ENCODE measurements at places on chromosomes 1 and 21.

GRCh38 chr1:3026581-3027391 lies 5.5 kb downstream of the ACTRT2 start:
- no peak for DNase-seq
- no peaks in the 10 kb centered on the region for H3K36me3 ChIP-seq
- no peaks in the 10 kb centered on the region for H3K27me3 ChIP-seq
- no peak overlapping the region for H3K4me3 ChIP-seq

GRCh38 chr1:208051651-208052050 lies 140.7 kb upstream of the CD34 start:
- DNase-seq = no peak
- H3K4me3 ChIP-seq = no peak overlapping the region
- H3K27me3 ChIP-seq = no peaks in the 10 kb centered on the region
- H3K36me3 ChIP-seq = no peaks in the 10 kb centered on the region

DNA sequence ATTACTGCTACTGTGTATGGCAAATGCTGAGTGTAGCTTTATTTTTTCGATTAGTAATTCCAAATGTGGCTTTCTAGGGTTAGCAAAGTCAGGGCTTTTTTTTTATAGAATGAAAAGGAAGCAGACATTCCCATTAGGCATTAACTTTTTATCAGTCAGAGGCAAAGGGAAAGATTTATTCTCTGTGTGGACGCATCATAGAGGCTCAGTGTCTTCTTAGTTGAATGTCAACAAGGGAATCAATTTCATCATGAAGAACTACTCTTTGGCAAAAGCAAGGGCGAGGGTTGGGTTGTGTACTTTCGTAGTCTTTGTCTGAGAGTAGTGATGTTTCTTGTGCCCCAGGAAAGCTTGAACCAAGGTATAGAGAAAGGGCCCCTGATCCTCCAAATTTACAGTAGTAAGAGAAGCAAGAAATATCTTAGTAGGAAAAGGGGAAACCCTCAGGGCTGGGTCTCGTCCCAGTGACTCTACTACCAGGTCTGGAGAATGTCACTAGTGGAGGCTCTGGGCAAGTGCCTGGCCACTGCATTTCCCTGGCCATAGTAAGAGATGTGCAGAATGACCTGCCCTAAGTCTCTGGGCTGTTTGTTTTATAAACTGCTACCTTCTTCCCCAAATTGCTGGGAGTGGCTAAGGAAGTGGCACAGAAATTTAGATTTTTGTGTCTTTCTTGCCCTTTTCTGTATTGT lies 30.0 kb upstream of the MACF1 start:
- H3K36me3 ChIP-seq = no peaks in the 10 kb centered on the region
- peak overlapping the region; percentile 91 for H3K27ac ChIP-seq
- peak; percentile 59 for DNase-seq
- H3K4me1 ChIP-seq = peaks cover 17% of the 10 kb centered on the region
- H3K4me3 ChIP-seq = peak overlapping the region; percentile 52

- H3K36me3 ChIP-seq = no peaks in the 10 kb centered on the region
- H3K27me3 ChIP-seq = peaks cover 65% of the 10 kb centered on the region
- no peak overlapping the region for H3K27ac ChIP-seq
- peak overlapping the region; percentile 58 for H3K4me3 ChIP-seq
These were observed 5.9 kb downstream of the BLACAT1 start for GRCh38 chr1:205449750-205450443.

DNA sequence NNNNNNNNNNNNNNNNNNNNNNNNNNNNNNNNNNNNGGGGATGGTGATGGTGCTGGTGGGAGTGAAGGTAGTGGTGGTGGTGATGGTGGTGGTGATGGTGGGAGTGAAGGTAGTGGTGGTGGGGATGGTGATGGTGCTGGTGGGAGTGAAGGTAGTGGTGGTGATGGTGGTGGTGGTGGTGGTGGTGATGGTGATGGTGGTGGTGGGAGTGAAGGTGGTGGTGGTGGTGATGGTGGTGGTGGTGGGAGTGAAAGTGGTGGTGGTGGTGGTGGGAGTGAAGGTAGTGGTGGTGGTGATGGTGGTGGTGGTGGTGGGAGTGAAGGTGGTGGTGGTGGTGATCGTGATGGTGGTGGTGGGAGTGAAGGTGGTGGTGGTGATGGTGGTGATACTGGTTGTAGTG lies 93.6 kb downstream of the CRYAA start:
- no peak overlapping the region for H3K27ac ChIP-seq
- H3K4me3 ChIP-seq = peak overlapping the region; percentile 3

GRCh38 chr21:33981391-33982101 lies 65.9 kb upstream of the ATP5PO start:
- DNase-seq = no peak
- peaks cover 14% of the 10 kb centered on the region for H3K4me1 ChIP-seq
- no peak overlapping the region for H3K27ac ChIP-seq
- no peaks in the 10 kb centered on the region for H3K27me3 ChIP-seq

GRCh38 chr1:170675865-170676264 lies 11.9 kb downstream of the PRRX1 start:
- no peak overlapping the region for H3K4me3 ChIP-seq
- H3K36me3 ChIP-seq = peaks cover 91% of the 10 kb centered on the region
- DNase-seq = no peak
- no peaks in the 10 kb centered on the region for H3K4me1 ChIP-seq

- no peaks in the 10 kb centered on the region for H3K36me3 ChIP-seq
- peaks cover 18% of the 10 kb centered on the region for H3K27me3 ChIP-seq
- peaks cover 1% of the 10 kb centered on the region for H3K4me1 ChIP-seq
- DNase-seq = no peak
These were observed 316.7 kb downstream of the BRINP2 start for GRCh38 chr1:177487481-177487880.

GRCh38 chr1:54390655-54391054 lies 15.5 kb downstream of the SSBP3 start:
- H3K4me1 ChIP-seq = peaks cover 2% of the 10 kb centered on the region
- H3K4me3 ChIP-seq = peak overlapping the region; percentile 71
- no peaks in the 10 kb centered on the region for H3K27me3 ChIP-seq
- DNase-seq = no peak

DNA sequence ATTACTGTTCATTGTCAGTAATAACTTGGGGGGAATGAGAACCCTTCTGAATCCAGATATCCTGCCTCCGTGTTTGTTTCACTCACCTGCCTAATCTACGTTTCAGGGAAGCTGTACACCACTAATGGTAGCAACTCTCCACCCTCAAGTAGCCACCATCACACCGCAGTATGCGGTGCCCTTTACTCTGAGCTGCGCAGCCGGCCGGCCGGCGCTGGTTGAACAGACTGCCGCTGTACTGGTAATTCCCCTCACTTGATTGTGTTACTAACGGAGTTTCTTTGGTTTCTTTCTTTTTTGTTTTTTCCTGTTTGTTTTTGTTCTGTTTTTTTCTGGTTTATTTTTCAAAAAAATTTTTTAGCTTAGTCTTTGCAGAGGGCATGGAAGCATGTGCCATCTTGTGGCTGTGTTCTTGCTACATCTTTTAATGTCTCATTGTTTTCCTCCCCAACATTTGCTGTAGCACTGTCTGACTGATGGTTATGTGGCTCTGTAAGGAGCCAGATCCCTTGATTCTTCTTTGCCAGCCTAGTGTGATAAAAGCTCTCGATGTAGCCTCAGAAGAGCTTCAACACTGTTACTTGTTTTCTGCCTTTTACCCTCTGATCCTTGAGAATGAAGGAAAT lies 15.9 kb upstream of the OLFML3 start:
- peaks cover 11% of the 10 kb centered on the region for H3K36me3 ChIP-seq
- no peaks in the 10 kb centered on the region for H3K27me3 ChIP-seq
- H3K4me3 ChIP-seq = no peak overlapping the region
- no peak overlapping the region for H3K27ac ChIP-seq

- H3K27ac ChIP-seq = no peak overlapping the region
- DNase-seq = no peak
- no peak overlapping the region for H3K4me3 ChIP-seq
- peaks cover 2% of the 10 kb centered on the region for H3K4me1 ChIP-seq
- peaks cover 5% of the 10 kb centered on the region for H3K36me3 ChIP-seq
These were observed 41.4 kb upstream of the PODN start for GRCh38 chr1:53020588-53020987.

GRCh38 chr1:74811436-74812179 lies 78.7 kb downstream of the TYW3 start:
- H3K27ac ChIP-seq = no peak overlapping the region
- H3K27me3 ChIP-seq = no peaks in the 10 kb centered on the region
- no peaks in the 10 kb centered on the region for H3K4me1 ChIP-seq
- no peak for DNase-seq

GRCh38 chr1:4083231-4084047 lies 183.4 kb upstream of the C1orf174 start:
- H3K27me3 ChIP-seq = no peaks in the 10 kb centered on the region
- no peak overlapping the region for H3K4me3 ChIP-seq
- no peaks in the 10 kb centered on the region for H3K36me3 ChIP-seq
- no peak overlapping the region for H3K27ac ChIP-seq

GRCh38 chr1:41764656-41765055 lies 154.1 kb downstream of the HIVEP3 start:
- no peaks in the 10 kb centered on the region for H3K27me3 ChIP-seq
- H3K4me1 ChIP-seq = peaks cover 11% of the 10 kb centered on the region
- no peaks in the 10 kb centered on the region for H3K36me3 ChIP-seq
- no peak for DNase-seq
- H3K4me3 ChIP-seq = no peak overlapping the region

DNA sequence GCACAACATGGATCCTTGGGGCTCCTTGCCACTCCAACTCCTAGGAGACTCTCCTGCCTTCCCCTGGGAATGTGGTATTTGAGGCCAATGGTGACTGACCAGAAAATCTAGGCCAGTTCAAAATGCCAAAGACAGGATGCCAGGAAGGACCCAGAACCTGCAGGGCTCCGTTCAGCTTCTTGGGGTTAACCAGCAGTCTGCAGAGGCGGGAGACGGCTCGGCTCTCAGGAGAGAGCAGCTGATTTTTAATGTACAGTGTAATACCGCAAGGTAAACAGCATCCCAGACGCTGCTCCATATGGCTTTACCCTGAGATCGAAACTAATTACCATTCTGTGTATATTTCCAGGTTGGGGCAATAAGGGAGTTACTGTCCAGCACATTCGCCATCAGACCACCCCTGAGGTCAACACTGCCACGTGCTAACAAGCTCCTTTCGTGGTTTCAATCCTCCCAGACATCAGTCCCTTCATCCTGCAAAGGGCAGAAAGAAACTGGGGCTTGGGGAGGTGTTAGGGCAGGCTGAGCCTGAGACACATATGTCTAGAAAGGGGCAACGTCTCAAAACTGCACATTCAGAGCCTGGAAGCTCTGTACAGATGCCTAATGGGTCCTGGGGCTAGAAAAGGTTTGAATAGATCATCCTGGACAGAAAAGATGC lies 16.7 kb downstream of the ITPKB start:
- DNase-seq = no peak
- H3K27ac ChIP-seq = no peak overlapping the region
- no peak overlapping the region for H3K4me3 ChIP-seq

- peaks cover 22% of the 10 kb centered on the region for H3K4me1 ChIP-seq
- H3K4me3 ChIP-seq = no peak overlapping the region
- peaks cover 35% of the 10 kb centered on the region for H3K36me3 ChIP-seq
- no peak overlapping the region for H3K27ac ChIP-seq
- no peak for DNase-seq
- H3K27me3 ChIP-seq = no peaks in the 10 kb centered on the region
These were observed 31.7 kb downstream of the ARID1A start for GRCh38 chr1:26727476-26727875.

DNA sequence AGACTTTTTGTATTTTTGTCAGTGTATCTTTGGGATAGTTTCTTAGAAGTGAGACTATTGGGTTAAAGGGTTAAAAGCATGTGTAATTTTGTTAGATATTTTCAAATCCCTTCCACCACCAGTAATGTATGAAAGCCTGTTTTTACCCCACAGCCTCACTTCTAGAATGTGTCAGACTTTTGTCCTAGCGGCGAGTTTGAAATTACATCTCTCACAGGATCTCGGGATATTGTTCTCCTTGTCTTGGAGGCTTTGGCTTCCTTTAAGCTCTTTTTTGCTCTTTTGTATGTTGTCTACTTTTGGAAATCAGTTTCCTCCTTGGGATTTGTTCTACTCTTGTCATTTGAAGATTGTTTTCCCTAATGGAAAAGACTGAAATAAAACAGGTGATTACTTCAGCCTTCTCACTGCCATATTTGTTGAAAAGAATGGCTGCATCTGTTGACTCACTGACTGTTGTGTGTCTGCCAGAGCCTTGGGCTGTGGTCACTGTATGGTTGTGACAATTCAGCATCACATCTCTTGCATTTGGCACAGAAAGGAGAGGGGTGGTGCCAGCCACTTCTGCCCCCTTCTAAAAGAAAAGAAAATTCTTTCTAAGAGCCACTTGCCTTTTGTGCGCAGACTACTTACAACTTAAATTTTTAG lies 22.6 kb downstream of the ST3GAL3 start:
- H3K36me3 ChIP-seq = no peaks in the 10 kb centered on the region
- no peaks in the 10 kb centered on the region for H3K27me3 ChIP-seq
- H3K4me1 ChIP-seq = peaks cover 3% of the 10 kb centered on the region
- no peak overlapping the region for H3K4me3 ChIP-seq
- DNase-seq = no peak

GRCh38 chr1:21875621-21876063 lies 61.5 kb downstream of the HSPG2 start:
- H3K4me1 ChIP-seq = peaks cover 14% of the 10 kb centered on the region
- no peak overlapping the region for H3K27ac ChIP-seq
- H3K36me3 ChIP-seq = peaks cover 97% of the 10 kb centered on the region
- no peak for DNase-seq
- no peaks in the 10 kb centered on the region for H3K27me3 ChIP-seq

- no peak overlapping the region for H3K4me3 ChIP-seq
- peaks cover 32% of the 10 kb centered on the region for H3K36me3 ChIP-seq
- H3K27ac ChIP-seq = no peak overlapping the region
- peak; percentile 33 for DNase-seq
- no peaks in the 10 kb centered on the region for H3K27me3 ChIP-seq
- H3K4me1 ChIP-seq = no peaks in the 10 kb centered on the region
These were observed 26.2 kb downstream of the RLF start for GRCh38 chr1:40187399-40187798.

Measured in mesenchymal stem cell (in vitro differentiated cells and primary cell).